ENCODE measurements at places on chromosomes 12 and 14. TPM values are rescaled to one million over a fixed set of nuclear protein-coding genes. Genes with fewer than 3 reads are reported as not detected.

GRCh38 chr12:54442961-54443360, 23.9 kb upstream of the ITGA5 start:
- DNase-seq = no peak
- no peaks in the 10 kb centered on the region for H3K36me3 ChIP-seq
- no peaks in the 10 kb centered on the region for H3K27me3 ChIP-seq
- H3K27ac ChIP-seq = no peak overlapping the region
- peaks cover 15% of the 10 kb centered on the region for H3K4me1 ChIP-seq
- no peak overlapping the region for H3K4me3 ChIP-seq

DNA sequence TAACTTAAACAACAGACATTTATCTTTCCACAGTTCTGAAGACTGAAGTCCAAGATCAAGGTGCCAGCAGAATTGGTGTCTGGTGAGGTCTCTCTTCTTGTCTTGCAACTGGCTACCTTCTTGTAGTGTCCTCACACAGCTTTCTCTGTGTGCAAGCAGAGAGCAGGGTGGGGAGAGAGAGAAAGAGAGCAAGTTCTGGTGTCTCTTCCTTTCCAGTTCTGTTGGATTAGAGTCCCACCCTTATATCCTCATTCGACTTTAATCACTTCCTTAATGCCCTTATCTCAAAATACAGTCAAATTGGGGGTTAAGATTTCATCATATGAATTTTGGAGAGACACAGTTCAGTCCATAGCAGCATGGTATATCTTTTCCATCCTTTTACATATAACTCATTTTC, 40.8 kb downstream of the DYRK2 start:
- H3K27ac ChIP-seq = no peak overlapping the region
- no peak for DNase-seq
- no peaks in the 10 kb centered on the region for H3K36me3 ChIP-seq
- no peaks in the 10 kb centered on the region for H3K27me3 ChIP-seq
- no peak overlapping the region for H3K4me3 ChIP-seq

DNA sequence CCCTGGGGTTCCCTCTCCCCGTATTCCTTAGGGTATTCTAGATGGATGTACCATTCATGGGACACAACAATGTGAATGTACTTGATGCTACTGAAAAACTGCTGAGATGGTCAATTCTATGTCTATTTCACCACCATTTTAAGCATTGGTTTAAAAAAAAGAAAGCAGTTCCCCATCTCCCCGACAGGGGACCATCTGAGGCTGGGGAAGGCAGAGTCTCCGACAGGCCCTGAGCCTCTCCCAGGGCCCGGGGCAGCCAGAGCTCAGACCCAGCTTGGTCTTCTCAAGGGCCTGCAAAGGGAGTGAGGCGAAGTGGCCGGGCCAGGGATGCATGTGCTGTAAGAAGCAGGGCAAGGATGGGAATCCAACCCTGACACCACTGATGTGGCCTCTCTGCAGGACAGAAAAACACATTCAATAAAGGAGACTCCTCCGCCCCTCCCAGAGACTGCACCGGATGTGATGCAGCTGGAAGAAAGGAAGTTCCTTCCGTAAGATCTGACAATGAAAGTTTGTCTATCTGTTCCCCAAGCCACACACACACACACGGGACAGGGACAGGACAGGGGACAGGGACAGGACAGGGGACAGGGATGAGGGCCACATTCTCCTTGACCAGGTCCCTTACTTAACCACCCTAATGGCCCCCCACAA, 234.1 kb downstream of the BCL11B start:
- no peaks in the 10 kb centered on the region for H3K27me3 ChIP-seq
- H3K4me3 ChIP-seq = no peak overlapping the region
- no peak overlapping the region for H3K27ac ChIP-seq

GRCh38 chr14:90408713-90409112, 11.9 kb downstream of the CALM1 start:
- H3K27me3 ChIP-seq = no peaks in the 10 kb centered on the region
- H3K36me3 ChIP-seq = peaks cover 23% of the 10 kb centered on the region
- no peak overlapping the region for H3K4me3 ChIP-seq
- peaks cover 32% of the 10 kb centered on the region for H3K4me1 ChIP-seq
- peak overlapping the region; percentile 85 for H3K27ac ChIP-seq

DNA sequence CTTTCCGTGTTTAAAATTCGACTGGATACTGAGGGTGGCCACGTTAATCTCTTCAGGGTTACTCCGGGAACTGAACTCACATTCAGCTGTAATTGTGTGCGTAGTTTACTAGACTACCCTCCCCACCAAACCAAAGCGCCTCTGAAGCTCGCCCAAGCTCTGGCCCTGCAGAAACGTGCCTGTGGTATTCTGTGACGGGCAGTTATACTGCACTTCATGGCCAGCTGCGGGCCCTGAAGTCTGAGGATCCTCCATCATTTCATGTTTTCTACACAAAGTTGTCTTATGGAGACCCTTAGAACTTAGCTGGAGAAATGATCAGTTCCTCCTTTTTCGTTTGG, 688 bp downstream of the ZNF26 start:
- peak overlapping the region; percentile 97 for H3K4me3 ChIP-seq
- peaks cover 40% of the 10 kb centered on the region for H3K36me3 ChIP-seq
- no peak for DNase-seq
- H3K27me3 ChIP-seq = no peaks in the 10 kb centered on the region

GRCh38 chr12:68790952-68791234, 17.1 kb upstream of the MDM2 start:
- no peak overlapping the region for H3K27ac ChIP-seq
- H3K4me1 ChIP-seq = peaks cover 9% of the 10 kb centered on the region
- no peaks in the 10 kb centered on the region for H3K36me3 ChIP-seq
- H3K27me3 ChIP-seq = no peaks in the 10 kb centered on the region

DNA sequence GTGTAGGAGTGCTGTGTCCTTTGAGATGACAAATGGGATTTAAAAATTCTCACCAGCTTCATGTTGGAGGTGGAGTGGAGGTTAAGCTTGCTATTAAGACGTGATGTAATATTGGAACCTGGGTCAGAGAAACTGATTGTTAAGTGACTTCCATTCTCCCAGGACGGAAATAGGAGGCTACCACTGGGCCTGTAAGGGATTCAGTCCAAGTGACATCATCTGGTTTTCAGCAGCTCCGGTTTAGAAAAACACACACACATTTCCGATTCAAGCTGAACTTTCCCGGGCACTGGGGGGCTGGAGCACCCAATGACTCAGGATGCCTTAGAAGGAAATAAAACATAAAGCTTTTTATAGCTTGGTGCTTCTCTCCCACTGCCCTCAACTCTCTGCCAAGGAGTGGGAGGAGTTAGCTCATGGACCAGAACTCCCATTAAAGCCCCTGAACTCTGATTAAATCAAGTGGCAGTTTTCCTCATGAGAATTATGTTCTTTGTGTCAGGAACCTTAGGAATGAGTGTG, 12.4 kb downstream of the CALM1 start:
- no peak overlapping the region for H3K4me3 ChIP-seq
- no peaks in the 10 kb centered on the region for H3K27me3 ChIP-seq
- peaks cover 11% of the 10 kb centered on the region for H3K36me3 ChIP-seq

DNA sequence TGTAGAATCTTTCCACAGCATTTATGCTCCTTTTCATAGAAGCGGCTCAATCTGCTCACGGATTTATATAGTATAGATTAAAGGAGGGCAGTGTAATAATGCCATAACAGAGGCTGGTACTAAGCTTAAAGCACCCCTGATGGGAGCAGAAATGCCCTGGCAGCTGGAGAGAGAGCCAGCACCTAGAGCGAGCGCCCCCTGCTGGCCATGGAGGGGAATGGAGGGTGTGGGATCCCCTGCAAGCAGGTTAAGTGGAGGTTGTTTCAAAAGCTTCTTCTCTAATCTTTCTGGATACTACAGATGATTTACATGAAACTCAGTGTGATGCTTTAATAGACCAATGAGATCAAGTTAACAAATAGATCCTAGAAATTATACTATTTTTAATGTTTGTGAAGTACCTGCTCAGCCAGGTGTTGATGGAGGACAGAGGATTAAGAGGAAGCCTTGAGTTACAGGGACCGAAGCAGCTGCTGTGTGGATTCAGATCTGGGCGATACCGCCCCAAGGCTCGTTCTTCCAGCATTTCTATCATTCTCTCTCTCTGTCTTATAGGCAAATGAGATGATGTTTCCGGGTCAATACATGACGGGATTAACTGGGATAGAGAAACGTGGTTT, 1519.3 kb upstream of the TMEM132C start:
- H3K27ac ChIP-seq = no peak overlapping the region
- H3K36me3 ChIP-seq = no peaks in the 10 kb centered on the region
- H3K27me3 ChIP-seq = peaks cover 15% of the 10 kb centered on the region
- H3K4me3 ChIP-seq = no peak overlapping the region

Gene TPH2
- total RNA-seq = not detected

Gene PRB2
- not detected for total RNA-seq

Gene EFS
- 2.2 TPM for total RNA-seq

Gene GPATCH2L
- total RNA-seq = 26.5 TPM

Gene MLF2
- 155 TPM for total RNA-seq

Gene MUCL1
- not detected for total RNA-seq
